ENCODE measurements at places on chromosomes 2 and 18. TPM values are rescaled to one million over a fixed set of nuclear protein-coding genes. Genes with fewer than 3 reads are reported as not detected.

GRCh38 chr2:239265681-239266433 is 135.0 kb downstream of the HDAC4 start:
- DNase-seq: no peak

GRCh38 chr2:9230051-9230802 is 23.6 kb downstream of the ASAP2 start:
- peak; percentile 76 for DNase-seq

DNA sequence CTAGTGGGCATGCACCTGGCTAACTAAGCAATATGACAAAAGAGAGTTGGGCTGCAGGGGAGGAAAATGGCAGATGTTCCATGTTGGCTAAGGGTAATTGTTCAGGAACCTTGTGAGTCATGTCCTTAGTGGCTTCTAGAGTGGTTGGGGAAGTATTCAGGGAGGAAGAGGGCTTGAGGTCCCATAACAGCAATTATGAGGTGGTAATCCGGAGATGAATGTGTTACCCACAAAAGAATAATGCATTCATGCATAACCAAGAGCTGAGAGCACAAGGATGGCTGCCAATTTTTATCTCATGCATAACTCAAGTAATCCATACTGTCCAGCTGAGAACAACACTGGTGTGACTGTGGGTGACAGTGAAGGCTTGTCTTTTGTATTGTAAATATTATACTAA is 42.9 kb downstream of the TMEFF2 start:
- no peak for DNase-seq

DNA sequence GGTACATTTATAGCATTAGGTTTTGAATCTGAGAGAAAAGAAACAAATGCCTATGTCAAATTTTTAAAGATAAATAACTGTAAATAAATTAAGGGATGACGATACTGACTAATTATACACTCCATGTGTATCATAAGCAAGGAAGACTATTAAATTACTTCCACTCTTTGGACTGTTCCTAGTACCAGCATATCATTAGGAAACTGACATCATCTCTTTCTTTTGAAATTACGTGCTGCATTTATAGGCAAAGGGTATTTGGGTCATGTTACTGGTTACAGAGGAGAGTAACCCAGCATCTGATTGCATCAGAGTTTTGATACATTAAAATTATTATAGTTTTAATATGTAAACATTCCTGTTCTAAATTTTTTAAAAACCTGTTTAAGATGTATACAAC is 309.7 kb downstream of the XIRP2 start:
- DNase-seq: no peak

- DNase-seq: peak; percentile 76
These were observed 1.4 kb upstream of the MARCO start for GRCh38 chr2:118940486-118941120.

DNA sequence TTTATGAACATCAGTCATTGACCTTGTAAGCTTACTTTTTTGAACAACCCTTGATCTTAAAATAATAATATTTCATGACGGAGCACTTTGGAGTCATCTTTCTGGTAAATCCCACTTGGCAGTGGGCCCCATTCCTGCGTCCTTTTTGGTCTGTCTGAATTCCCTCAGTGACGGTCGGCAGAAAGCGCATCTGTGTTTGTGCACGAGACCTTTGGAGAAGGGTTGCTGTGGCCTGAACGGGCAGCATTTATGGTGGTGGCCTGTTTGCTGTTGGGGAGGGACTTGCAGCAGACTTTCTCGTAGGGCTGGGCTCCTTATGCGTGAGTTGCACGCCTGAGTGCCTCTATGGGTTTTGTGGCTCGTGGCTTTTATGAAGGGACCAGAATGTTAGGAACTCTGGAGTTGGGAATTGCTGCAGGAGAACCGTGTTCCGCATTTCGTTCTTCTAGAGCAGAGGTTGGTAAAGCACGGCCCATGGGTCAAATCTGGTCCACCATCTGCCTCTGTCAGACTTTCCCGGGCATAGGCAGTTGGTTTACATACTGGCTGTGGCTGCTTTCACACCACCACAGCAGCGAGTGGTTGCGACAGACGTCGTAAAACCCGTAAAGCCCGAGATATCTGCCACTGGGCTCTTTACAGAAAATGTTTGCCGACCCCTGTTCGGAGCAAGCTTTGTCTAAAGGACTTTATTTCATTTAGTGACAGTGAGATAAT is 30.8 kb downstream of the LPIN1 start:
- DNase-seq: no peak

DNA sequence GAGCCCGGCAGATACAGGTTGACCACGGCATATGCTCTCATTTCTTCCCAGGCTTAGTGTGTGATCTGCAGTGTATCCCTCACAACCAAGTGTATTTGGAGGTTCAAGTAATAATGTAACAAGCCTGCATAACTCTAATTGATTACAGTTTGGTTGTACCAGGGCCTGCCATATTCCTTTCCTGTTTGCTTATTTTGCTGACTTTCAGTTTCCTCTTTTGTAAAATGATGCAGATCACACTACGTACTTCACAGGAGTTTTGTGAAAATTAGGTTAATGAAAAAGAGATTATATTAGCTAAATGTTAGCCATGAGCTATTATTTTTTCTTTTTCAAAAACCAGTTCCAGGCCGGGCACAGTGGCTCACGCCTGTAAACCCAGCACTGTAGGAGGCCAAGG is 25.8 kb downstream of the SLC3A1 start:
- no peak for DNase-seq

- DNase-seq: no peak
These were observed 564 bp downstream of the MPV17 start for GRCh38 chr2:27322301-27322765.

DNA sequence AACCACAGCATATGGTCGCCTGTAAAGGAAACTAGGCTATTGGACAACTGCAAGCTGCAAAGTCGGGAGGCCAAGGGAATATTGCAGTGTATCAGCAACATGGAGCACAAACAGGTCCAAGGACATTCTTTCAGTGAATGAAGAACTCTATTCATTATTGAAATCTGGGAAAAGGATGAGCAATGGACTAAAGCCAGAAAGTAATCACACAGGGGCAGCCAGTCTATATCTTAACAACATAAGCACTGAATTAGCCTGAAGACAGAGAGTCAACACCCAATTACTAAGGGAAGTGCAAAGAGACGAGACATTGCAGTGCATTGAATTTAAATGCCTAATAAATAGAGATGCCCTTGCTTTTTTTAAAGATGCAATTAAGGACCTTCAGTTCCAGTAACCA is 615.5 kb upstream of the SETBP1 start:
- no peak for DNase-seq

GRCh38 chr2:139142252-139142880 is 362.2 kb upstream of the NXPH2 start:
- DNase-seq: no peak

GRCh38 chr2:60079562-60079961 is 473.9 kb downstream of the BCL11A start:
- DNase-seq: no peak

Gene SLC8A1
- 30.5 TPM for total RNA-seq

Gene MYO7B
- total RNA-seq: 0.32 TPM

Gene SLC11A1
- total RNA-seq: 40.1 TPM

Gene ZNF396
- total RNA-seq: 1.9 TPM

Gene GAL3ST2
- total RNA-seq: not detected

Gene RAX
- not detected for total RNA-seq

Gene PJVK
- total RNA-seq: 8.4 TPM

Gene KIF5C
- total RNA-seq: 3.4 TPM

Gene BMP10
- not detected for total RNA-seq

Measured in aorta (tissue), 5 donors.